Foreskin keratinocyte (primary cell): ENCODE measurements at places on chromosomes 2 and 18.

DNA sequence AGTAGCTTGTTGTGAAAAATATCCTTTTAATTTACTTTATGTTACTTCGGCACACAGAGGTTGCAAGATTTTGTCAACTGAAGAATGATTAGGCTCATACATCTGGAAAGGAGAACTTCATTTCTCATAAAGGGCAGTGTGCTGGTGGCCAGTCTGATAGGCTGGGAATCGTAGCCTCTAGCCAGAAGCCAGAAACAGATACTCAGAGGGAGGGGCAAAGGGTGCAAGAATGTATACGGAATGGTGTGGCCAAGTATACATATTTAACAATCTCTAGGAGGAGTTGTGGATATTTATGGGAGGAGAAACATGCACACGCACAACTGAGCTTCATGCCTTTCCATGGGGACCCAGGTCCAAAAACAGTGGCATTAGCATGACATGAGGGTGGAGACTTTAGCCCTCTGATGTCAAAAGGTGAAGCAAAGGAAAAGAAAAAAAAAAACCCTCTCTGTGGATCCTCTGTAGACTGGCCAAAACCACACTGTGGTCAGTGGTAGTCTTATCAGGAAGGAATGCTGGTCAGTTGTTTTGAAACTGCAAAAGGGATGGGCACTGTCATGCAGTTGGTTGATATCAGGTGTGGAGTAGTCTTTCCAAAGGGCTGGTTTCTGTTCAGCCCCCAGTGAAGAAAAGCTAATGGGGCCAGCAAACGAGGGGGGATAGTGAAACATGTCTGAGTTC lies 34.9 kb upstream of the APCDD1 start:
- DNase-seq: no peak

- peak; percentile 97 for DNase-seq
Observed at GRCh38 chr2:108594132-108594981, 60.1 kb downstream of the LIMS1 start.

DNA sequence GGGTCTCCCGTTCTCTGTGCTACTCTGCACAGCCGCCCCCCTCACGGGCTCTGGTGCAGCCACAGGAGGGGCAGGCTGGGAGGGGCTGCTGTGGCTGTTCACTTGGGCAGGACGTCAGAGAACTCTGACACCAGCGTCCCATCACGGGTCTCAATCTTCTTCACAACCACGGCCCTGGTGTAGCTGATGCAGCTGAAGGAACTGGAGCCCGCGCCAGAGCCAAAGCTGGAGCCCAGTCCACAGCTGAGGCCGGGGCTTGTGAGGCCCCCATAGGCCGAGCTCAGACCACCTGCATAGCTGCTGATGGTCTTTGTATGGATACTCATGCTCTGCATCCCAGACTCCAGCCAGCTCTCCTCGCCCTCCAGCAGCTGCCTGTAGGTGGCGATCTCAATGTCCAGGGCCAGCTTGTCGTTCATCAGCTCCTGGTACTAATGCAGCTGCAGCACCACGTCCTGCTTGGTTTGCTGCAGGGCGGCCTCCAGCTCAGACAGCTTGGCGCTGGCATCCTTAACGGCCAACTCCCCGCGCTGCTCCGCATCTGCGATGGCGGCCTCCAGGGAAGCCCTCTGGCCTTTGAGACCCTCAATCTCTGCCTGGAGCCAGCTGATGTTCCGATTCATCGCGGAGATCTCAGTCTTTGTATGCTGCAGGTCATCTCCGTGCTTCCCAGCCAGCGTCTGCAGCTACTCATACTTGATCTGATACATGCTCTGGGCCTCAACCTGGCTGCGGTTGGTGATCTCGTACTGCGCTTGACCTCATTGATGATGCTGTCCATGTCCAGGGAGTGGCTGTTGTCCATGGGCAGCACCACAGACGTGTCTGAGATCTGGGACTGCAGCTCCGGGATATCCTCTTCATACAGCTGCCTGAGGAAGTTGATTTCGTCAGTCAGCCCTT lies 7.4 kb upstream of the DUSP19 start:
- peak; percentile 25 for DNase-seq

GRCh38 chr2:74510272-74510671 lies 2.8 kb upstream of the PCGF1 start:
- no peak for DNase-seq

GRCh38 chr2:222239945-222240675 lies 58.7 kb downstream of the PAX3 start:
- DNase-seq: no peak

- no peak for DNase-seq
Observed at GRCh38 chr2:86274265-86274917, 63.0 kb downstream of the REEP1 start.

DNA sequence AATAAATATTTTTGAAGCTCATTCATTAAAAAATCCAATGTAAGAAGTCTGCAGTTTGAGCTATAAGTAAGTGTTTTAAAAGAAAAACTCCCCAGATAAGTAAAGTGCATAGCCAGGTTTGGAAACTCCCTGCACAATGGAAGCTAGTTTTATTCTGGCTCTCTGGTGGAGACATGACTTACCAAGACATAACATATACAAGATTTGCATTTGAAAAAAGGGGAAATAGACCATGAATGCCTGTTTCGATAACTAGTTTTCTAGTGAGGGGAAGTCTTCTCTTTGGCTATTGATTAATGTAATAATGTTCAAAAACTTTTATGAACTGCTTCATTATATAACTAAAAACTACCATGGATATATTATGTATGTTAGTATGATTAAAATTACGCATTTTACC lies 435.2 kb downstream of the ARHGAP15 start:
- DNase-seq: no peak
